ENCODE measurements at places on chromosomes 16 and 17.

GRCh38 chr17:49959183-49959935 lies 9.6 kb upstream of the DLX4 start:
- peak; percentile 26 for DNase-seq

DNA sequence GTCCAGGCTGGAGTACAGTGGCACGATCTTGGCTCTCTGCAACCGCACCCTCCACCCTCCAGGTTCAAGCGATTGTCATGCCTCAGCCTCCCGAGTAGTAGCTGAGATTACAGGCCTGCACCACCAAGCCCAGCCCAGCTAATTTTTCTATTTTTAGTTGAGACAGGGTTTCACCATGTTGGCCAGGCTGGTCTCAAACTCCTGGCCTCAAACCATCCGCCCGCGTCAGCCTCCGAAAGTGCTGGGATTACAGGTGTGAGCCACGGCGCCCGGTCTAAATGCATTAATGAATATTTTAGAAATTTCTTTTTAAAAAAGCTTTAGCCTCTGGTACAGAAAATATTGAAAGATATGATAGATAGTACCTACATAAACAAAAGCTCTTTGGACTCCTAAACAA lies 95.0 kb downstream of the DNAH9 start:
- no peak for DNase-seq

DNA sequence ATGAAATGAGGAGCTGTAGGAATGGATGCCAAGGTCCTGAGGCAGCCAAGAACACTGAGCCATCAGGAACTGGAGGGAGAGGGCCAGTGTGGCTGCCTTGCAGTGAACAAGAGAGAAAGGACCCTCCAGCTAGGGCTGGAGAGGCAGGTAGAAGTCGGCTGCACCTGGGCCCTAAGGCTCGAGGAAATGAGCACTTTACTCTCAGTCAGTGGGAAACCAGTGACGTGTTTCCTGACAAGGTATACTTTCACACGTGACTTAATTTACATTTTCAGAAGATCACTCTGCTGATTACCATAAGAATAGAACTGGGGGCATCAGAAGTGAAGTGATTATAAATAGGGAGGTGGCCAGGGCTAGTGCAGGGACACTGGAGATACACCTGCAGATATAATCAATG lies 115.2 kb downstream of the C17orf67 start:
- DNase-seq: no peak

GRCh38 chr17:1834380-1835149 lies 4.8 kb downstream of the RPA1 start:
- no peak for DNase-seq

DNA sequence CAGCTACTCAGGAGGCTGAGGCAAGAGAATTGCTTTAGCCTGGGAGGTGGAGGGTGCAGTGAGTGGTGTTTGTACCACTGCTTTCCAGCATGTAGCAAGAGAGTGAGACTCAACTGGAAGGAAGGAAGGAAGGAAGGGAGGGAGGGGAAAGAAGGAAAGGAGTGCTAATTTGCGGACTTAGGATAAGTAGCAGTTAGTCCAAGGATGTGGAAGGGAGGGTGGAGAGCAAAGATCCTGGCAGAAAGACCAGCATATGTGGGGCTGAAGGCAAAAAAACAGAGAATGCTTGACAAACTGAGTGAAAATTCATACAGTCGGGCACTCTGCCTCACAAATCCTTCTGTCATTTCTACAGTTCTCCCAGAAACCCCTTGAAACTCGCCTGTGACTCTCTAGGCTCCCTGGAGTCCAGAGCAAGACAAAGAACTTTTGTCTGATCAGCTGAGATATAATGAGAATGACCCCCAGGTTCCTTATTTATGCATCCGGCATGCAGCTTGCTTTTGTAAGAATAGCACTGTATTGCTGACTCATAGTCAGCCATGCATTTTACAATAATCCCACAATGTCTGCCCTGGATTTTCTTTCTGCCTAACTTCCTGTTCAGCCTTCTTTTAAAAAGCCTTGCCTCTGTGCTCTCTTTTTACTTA lies 31.5 kb downstream of the CDK5RAP3 start:
- DNase-seq: no peak

DNA sequence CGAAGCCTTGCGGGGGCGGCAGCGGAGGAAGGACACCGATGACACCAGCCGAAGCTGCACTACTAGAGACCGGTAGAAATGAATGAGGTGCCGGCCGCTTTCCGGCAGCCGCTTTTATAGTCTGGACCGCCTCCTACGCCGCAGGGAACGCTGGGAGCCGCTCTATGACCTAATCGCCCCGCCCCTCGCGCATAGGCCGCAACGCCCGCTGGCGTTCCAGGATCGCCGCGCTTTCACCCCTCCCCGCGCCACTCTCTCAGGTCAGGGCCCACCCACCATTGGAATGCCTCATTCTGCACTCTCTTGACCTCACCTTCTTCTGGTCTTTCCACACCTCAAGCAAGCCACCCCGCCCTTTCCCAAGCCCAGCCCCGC lies at the start of gene DDX5:
TSS of gene DDX5 (minus strand) at position 89 of the 375 bp plus-strand sequence. CDS start 170 bp downstream, outside the sequence.
- DNase-seq: peak; percentile 100

DNA sequence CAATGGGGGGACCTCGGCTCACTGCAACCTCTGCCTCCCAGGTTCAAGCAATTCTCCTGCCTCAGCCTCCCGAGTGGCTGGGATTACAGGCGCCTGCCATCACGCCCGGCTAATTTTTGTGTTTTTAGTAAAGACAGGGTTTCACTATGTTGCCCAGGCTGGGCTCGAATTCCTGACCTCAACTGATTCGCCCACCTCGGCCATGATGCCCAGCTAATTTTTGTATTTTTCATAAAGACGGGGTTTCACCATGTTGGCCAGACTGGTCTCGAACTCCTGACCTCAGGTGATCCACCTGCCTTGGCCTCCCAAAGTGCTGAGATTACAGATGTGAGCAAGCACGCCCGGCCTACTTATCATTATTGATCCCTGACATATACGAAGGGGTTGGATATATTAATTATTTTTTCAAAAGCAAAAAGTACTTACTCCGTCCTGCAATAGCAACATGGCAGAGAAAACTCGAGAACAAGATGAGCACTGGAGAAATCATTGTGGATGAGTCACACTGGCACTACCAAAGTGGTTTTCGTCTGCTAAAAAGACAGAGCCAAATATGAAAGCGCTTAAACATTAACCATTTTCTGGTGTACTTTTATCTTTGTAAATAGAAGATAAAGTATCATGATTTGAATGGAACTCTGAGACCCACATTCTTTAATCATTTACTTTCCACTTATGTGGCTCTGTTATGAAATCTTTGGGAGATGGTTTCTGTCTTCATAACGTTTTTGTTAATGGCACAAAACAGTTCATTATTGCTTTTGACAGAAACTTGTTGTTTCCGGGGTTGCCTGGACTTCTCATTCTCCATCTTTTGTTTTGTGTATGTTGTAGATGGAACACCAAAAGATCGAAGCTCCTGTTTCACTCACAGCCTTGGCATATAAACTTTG lies at the start of gene APOH:
TSS of gene APOH (minus strand) at position 529 of the 896 bp plus-strand sequence. CDS start at position 493, 36 bp downstream.
- no peak for DNase-seq

GRCh38 chr17:59440757-59441463 lies 109.5 kb downstream of the YPEL2 start:
- DNase-seq: peak; percentile 93

DNA sequence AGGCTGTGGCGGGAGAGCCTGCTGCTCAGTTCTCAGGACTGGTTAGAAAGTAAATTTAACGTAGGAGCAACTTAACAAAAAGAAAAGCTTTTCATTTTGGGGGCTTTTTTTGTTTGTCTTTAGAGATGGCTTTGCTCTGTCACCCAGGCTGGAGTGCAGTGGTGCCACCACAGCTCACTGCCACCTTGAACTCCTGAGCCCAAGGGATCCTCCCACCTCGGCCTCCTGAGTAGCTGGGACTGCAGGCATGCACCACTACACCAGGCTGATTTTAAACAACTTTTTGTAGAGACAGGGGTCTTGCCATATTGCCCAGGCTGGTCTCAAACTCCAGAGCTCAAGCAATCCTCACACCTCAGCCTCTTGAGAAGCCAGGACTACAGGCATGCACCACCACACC lies 205.0 kb downstream of the RPTOR start:
- DNase-seq: no peak

DNA sequence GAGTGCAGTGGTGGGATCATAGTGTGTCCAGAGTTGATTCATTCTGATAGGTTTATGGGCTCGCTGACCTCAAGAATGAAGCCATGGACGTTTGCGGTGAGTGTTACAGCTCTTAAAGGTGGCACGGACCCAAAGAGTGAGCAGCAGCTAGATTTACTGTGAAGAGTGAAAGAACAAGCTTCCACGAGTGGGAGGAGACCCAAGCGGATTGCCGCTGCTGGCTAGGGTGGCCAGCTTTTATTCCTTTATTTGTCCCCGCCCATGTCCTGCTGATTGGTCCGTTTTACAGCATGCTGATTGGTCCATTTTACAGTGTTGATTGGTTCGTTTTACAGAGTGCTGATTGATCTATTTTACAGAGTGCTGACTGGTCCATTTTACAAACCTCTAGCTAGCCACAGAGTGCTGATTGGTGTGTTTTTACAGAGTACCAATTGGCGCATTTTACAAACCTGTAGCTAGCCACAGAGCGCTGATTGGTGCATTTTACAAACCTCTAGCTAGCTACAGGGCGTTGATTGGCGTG lies 17.5 kb downstream of the CACNG4 start:
- DNase-seq: no peak

DNA sequence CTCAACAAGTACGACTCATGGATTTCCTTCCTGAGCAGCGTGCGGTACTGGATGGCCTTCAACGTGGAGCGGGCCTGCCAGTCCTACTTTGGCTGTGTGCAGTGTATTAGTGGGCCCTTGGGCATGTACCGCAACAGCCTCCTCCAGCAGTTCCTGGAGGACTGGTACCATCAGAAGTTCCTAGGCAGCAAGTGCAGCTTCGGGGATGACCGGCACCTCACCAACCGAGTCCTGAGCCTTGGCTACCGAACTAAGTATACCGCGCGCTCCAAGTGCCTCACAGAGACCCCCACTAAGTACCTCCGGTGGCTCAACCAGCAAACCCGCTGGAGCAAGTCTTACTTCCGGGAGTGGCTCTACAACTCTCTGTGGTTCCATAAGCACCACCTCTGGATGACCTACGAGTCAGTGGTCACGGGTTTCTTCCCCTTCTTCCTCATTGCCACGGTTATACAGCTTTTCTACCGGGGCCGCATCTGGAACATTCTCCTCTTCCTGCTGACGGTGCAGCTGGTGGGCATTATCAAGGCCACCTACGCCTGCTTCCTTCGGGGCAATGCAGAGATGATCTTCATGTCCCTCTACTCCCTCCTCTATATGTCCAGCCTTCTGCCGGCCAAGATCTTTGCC lies 9.0 kb downstream of the HAS3 start:
- no peak for DNase-seq

DNA sequence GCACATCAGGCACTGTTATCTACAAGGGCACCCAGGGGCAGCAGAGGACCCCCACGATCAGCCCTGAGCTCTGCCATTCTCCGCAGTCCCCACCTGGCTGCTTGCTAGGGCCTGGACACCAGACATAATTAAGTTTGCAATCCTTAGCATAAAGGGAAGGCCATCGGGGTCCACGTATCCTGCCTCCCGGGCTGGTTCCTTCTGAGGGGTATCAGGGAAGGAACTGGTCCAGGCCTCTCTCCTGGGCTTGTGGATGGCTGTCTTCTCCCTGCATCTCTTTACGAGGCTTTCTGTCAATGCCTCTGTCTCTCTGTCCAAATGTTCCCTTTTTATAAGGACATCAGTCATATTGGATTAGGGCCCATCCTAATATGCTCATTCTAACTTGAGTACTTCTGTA lies 77.8 kb downstream of the CYLD start:
- DNase-seq: no peak

DNA sequence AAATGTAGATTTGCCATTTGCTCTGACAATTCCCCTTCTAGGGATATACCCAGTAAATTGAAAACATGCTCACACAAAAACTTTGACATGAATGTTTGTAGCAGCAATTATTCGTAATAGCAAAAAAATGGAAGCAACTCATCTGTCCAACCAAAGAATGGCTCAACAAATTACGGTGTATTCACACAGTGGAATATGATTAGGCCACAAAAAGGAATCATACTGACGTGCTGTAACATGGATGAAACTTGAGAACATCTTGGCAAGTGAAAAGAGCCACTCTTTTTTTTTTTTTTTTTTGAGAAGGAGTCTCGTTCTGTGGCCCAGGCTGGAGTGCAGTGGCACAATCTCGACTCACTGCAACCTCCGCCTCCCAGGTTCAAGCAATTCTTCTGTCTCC lies 24.1 kb upstream of the SPNS3 start:
- DNase-seq: no peak

DNA sequence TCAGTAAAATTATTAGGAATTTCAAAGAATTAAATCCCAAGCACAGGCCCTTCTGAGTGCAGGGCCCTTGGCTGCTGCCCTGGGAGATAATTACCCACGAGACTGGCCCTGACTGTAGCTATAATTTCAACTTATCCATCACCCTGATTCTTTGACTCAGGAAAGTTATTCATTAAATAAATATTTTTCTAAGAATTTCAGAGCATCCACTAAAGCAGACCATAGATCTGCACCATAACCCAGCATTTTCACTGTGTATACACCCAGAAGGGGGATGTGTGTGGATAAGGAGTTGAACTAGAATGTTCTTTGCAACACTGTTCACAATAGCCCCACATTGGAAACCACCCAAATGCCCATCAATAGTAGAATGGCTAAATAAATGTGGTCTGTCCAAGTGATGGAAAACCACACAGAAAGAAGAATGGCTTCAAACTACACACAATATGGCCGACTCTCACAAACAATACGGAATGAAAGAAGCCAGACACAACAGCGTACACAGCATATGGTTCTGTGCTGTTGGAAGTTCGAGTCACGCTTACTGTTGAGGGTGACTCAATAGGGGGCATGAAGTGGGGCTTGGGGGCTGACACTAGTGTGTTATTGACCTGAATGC lies 33.9 kb upstream of the MEAK7 start:
- DNase-seq: no peak

- no peak for DNase-seq
Observed at GRCh38 chr16:30715750-30716445, 16.9 kb downstream of the SRCAP start.

GRCh38 chr16:72598696-72599095 lies 426.7 kb upstream of the PMFBP1 start:
- no peak for DNase-seq

GRCh38 chr16:84751947-84752346 lies 52.1 kb downstream of the USP10 start:
- no peak for DNase-seq

GRCh38 chr16:71954699-71955195 lies 45.5 kb downstream of the PKD1L3 start:
- no peak for DNase-seq
